ENCODE measurements at places on chromosomes 5 and 9.

GRCh38 chr5:57163553-57164006, 10.3 kb upstream of the GPBP1 start:
- DNase-seq = no peak

DNA sequence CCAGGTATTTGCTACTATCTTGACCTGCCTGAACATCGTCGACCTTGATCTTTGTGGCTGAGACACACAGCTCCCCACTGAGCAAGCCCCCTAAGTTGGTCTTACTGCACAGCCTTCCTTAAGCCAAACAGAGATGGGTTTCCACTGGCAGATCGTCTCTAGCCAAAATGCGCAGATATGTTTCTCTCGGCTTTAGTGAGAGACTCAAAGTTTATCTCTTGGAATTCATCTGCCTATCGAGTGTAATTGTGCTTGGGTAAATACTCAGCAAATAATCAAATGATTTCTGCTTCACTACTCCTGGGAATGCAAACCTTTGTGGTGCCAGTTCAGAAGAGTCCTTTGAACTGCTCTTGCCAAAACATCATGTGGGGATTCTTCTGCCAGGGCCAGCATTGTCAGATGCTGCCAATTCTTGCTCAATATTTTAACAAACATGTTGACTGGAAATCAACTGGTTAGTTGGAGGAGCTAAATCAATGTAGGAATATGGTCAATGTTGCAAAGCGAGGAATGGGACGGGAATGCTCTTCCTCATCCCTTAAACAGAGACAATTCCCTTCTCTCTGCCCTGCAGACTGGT, 141.2 kb upstream of the SLC28A3 start:
- no peak for DNase-seq

DNA sequence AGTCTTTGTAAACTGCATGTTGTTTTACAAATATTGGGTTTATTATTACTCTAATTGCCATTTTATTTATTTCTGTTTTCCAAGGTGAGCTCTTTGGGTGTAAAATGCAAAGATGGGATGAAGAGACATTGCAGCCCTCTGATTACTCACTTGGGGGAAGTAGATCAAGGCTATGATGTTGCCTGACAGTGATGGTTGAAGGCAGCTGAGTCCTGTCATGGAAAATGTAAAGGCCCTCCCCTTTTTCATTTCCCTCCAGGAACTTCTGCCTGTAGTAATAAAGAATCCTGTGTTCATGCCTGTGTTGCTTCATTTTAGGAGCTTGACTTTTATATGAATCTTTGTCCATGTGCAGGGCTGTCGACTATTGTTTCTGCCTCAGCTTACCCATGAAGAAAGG, 605.4 kb upstream of the CLINT1 start:
- peak; percentile 66 for DNase-seq

- peak; percentile 62 for DNase-seq
Observed at GRCh38 chr5:91146905-91147600, 236.1 kb downstream of the ARRDC3 start.

DNA sequence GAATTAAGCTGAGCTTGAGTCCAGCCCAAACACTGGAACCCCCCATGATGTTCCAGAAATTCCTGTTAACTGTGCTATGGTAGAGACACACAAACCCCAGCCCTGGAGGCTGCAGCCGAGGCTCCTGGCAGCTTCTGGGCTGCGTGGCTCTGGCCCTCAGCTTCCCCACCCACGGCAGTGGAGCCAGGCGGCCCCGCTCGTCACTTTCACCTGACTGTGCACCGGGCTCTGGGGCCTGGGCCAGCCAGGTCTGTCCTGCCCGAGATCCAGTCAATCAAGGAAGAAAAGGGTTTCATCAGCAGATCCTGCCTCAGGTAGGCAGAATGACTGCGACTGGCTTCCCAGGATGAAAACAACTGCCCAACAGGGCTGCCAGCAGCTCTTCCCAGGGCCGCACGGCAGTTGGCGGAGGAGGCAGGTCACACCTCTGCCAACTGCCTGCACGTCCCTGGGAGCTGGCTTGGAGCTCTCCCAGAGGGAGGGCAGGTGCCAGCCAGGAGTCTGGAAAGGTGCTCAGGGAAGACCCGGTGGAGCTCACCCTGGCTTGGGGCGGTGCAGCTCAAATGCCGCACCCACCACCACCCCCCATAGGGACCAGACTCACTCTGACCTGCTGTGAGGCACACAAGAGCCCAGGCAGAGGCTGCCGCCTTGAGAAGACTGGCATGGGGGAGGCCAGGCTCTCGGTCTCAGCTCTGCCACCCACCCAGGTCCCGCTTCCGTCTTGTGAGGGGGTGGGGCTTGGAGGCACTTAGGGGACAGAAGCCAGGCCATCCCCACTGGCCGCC, 20.7 kb downstream of the BRD3 start:
- no peak for DNase-seq

DNA sequence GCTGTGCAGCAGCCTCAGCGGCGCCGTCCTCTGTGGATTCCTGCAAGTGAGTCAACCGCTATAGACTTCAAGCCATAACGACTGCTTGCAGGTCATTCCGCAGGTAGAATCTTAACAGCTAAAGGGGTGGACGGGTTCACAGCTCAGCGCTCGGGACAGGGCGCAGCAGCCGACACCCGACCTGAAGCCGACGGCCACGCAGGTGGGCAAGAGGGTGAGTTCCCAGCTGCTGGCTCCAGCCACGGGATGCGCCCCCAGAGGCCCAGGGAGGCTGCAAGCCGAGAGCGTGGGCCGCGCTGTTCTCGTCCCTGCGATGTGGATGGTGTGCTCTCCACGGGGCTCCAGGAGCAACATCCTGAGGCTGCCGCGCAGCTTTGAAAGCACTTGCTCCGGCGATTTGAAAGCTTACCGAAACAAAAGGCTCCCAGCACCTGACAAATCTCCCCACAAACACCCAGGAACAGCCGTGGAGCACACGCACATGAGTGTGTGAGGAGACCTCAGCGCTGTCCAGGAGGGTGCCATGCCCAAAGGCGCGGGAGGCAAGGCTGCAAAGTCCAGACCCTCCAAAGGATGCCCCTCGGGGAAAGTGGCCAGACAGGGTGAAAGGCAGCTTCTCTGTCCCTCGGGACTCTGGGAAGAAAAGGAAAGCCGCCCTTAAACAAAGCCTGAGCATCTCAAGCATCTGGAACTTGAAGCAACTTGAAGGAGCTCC, 48.7 kb downstream of the EXD3 start:
- no peak for DNase-seq

DNA sequence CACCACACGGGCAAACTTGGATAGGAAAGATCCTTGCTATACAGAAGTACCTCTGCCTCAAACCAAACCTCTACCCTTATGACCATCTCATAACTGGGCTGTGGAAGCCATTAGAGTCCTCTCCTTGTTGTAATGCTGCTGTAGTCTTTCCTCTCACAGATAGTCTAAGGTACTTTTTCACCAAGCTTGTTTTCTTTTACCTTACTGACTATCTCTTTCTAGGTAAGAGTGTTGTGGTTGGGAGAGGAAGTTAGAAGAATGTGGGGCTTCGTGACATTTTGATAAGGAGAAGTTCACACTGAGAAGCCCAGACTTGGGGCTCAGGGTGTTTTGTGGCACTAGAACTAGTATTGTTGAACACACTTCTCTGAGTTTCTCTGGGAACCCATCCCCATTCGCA, 8.9 kb downstream of the CFAP95 start:
- DNase-seq = no peak

- DNase-seq = no peak
Observed at GRCh38 chr5:160183075-160183474, 46.2 kb upstream of the FABP6 start.

DNA sequence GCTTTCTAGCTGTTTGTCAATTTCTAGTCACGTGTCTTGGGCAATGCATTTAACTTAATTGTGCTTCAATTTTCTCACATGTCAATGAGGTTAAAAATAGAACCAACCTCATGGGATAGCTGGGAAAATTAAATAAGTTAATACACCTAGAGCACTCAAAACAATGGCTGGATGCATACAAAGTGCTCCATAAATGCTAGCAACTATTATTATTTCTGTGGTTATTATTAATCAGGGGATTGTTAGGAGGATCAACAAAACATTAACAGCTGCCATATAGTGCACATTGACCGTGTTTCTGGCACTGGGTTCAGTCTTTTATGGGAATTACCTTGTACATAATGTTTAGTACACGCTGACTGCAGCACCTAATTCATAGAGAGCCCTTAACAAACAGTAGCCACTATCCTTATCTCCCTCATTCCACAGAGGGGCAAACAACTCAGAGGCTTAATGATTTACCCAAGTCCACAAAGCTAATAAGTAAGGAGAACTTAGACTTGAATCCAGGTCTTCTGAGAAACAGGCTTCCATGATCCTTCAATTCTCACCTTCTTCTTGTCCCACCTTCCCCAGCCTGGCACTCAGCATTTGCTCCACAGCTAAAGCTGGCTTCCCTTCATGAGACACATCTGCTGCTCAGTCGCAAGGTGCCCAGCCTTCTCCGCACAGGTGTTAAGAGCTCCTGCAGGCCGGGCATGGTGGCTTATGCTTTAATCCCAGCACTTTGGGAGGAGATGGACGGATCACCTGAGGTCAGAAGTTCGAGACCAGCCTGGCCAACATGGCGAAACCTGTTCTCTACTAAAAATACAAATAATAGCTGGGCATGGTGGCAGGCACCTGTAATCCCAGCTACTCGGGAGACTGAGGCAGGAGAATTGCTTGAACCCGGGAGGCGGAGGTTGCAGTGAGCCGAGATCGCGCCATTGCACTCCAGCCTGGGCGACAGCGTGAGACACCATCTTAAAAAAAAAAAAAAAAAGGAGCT, 137.4 kb upstream of the ABCA1 start:
- peak; percentile 62 for DNase-seq

GRCh38 chr5:8710426-8710930, 835.4 kb downstream of the SEMA5A start:
- DNase-seq = no peak

DNA sequence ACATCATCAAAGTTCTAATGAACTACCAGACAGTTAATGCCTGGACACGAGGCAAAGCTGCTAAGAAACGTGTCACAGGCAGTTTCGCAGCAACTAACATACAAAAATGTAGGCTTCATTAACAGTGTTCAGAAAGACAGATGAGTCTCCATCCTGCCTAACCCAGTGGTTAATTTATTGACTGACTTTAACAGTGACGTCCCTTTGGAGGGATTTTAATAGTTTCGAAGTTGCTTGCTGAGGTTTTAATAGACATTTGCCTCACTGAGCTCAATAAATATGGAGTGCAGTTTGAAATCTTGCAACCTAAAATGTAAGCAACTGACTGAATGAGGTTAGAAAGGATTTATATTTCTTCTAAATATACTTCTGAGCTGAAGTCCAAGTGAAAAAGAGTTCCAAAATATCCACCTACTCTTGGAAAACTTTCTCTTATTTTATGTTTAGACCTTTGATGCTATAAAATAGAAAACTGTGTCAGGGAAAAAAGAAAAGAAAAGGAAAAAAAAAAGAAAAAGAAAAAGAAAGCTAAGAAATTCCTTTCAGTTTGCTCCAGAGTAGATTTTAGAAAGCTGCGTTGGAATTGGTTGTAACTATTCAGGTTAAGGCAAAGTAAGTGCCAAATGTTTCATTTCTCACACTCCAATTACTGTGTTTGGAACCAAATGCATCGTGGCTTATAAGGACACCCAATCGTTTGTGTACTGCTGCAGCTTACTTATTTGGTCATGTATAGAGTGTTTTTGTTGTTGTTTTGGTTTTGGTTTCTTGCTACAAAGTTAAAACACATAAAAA, 2016.6 kb downstream of the MAT2B start:
- no peak for DNase-seq

DNA sequence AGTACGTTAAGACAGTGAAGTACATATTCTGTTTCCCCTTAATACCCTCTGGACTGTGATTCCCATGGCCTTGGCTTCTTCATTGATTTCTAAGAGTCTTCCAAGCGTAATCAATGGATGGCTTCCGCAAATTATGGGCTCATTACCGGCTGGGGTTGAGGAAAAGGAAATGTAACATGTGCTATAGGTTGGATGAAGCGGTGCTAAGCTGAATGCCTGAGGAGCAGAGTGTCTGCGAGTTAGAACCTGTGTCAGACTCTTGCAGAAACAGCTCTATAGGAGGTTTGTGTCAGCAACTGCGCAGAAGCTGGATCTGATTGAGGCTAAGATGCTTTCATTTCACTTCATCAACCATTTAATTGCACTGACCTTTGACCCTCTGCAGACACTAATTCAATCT, 114.3 kb upstream of the CDH18 start:
- no peak for DNase-seq

GRCh38 chr5:78797936-78798672, 149.5 kb upstream of the LHFPL2 start:
- no peak for DNase-seq

- DNase-seq = no peak
Observed at GRCh38 chr5:7436521-7436920, 40.6 kb downstream of the ADCY2 start.

DNA sequence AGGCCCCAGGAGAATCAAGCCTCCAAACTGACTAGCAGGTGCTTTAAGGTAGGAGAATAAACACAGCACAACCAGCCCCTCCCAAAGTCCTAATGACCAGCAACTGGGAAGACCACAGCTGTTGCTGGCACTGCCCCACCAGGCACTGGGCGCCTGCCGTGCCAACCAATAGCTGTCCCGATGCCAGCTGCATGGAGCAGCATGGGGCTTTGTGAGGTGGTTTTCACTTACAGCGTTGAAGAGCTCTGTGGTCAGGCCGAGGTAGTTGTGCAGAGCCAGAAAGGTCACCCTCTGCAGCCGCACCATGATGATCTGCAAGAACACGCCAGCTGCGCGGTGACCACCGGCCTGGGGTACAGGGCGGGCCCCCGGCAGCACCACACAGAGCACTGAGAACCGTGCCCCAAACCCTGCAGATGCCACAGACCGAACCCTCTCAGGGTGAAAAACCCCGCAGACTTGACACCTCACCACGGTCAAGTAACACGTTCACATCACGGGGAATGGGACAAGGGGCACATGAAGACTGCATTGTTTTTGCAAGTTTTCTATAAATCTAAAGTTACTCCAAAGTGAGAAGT, 28.7 kb downstream of the PNPLA7 start:
- DNase-seq = no peak

GRCh38 chr9:93204470-93205043, 20.6 kb downstream of the WNK2 start:
- no peak for DNase-seq

- no peak for DNase-seq
Observed at GRCh38 chr5:126562823-126563222, 32.2 kb downstream of the ALDH7A1 start.

DNA sequence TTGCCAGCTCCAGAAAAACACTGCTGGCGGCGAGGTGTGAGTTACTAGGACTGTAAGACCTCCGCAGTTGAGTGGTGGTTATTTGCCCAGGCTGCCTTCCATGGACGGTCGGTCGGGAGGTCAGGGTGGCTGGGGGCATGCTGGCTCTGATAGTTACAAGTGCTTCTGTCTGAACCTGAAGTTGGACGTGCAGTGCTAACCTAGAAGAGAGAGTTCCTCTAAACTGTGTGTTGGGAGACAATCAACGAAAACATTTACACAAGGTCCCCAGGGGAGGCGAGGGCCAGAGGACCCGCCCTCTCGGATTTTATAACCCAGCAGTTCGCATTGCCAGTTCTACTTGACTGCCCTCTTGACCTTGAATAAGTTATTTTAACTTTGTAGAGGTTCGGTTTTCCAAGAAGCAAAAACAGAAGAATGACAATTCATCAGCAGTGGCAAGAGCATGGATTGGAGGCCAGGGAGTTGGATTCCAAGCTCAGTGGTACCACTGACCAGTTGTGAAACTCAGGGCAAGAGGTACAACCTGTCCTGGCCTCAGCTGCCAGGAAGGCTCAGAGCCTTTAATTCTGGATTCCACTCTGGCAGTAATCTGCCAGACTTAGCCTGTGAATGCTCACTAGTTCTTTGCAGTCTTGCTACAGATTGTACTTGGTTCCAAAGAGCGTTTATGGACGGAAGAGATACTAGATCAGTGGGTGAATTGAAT, 28.7 kb upstream of the PDE8B start:
- DNase-seq = no peak

- DNase-seq = no peak
Observed at GRCh38 chr5:75611311-75612225, at the start of gene ANKDD1B. ANKDD1B (plus strand) TSS chr5:75611453; CDS start chr5:75611635, 182 bp downstream.

All from suppressor macrophage (primary cell).